ENCODE measurements at places on chromosomes 6 and 20. TPM values are rescaled to one million over a fixed set of nuclear protein-coding genes. Genes with fewer than 3 reads are reported as not detected.

DNA sequence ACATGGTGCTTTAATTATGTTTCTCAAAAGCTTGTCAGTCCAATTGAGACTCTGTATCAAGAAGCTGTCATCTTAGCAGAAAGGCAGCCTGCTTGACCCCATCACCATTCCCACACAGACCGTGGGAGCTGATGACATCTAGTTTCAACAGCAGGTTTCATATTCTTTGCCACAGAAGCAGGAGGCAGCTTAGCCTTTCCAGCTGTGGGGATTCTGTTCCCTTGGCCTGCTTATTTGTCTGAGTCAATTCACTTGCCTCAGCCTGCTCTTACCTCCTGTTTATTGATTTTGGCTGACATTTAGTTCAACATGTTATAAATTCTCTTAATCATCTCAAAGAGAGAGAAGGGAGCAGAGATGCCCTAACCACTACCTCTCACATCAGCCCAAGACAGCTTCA, 527.7 kb downstream of the ADGRB3 start:
- no peak for DNase-seq

RNF217 gene
- 3.6 TPM for total RNA-seq

- no peak for DNase-seq
These were observed 14.5 kb downstream of the NOL4L start for GRCh38 chr20:32570401-32571190.

TRIM31 gene
- total RNA-seq, result not detected

EDN3 gene
- not detected for total RNA-seq

DNA sequence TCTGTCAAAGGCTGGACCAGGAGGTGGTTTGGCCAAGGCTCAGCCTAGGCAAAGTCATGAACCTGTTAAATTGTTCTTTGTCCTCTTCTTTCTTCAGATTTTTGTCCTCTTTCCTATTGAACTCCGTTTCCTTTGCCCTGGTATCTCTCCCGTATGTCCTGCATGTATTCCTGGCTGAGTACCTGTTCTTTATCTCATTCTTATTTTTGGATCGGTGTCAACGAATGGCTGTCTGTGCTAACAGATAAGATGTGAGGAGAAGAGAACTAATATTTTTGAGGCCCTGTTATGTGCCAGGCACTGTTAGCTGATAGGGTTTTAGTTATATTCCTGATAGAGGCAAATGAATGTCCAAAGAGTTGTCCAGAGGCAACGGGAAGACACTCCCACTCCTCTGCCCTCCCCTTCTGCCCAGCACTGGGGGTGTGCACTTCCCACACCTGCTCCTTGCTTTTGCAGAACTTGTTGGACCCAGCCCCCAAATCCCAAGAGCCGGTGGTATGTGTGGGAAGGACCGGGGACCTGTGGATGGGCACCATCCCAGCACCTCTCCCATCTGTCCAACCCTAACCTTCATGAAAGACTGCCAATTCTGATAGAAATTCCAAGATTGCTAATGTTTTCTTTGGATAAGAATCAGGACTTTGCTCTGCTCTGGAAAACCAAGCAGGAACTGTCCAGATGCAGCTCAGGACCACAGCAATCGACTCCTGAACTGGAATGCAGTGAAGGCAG, 20.6 kb downstream of the MMP24OS start:
- DNase-seq, result no peak

DNA sequence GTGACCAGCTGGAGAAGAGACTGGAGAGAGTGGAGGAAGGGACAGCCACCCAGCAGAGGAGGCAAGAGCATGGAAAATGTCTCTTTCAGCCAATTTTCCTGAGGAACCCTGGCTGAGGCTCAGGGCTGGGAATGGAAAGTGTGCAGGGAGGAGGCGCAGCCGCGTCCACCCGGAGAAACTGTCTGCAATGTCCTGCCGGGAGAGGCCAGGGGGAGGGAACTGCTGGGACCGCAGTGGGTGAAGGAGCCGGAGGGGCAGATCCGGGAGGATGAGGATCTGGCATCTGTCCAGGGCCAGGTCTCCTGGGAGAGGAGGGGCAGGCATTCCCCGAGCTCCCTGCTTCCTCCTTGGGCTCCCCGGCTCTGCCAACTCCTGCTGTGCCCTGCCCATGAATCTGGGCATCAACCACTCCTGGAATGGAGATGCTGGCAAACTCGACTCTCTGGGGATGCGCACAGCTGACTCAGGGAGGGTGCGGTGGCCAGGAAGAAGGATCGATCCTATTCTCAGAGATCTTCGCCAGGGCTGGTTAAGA, 17.4 kb upstream of the HM13 start:
- DNase-seq, result no peak

E2F3 gene
- 37.4 TPM for total RNA-seq

GRCh38 chr6:2625581-2625980, 125.1 kb downstream of the MYLK4 start:
- no peak for DNase-seq

GATA5 gene
- not detected for total RNA-seq

DNA sequence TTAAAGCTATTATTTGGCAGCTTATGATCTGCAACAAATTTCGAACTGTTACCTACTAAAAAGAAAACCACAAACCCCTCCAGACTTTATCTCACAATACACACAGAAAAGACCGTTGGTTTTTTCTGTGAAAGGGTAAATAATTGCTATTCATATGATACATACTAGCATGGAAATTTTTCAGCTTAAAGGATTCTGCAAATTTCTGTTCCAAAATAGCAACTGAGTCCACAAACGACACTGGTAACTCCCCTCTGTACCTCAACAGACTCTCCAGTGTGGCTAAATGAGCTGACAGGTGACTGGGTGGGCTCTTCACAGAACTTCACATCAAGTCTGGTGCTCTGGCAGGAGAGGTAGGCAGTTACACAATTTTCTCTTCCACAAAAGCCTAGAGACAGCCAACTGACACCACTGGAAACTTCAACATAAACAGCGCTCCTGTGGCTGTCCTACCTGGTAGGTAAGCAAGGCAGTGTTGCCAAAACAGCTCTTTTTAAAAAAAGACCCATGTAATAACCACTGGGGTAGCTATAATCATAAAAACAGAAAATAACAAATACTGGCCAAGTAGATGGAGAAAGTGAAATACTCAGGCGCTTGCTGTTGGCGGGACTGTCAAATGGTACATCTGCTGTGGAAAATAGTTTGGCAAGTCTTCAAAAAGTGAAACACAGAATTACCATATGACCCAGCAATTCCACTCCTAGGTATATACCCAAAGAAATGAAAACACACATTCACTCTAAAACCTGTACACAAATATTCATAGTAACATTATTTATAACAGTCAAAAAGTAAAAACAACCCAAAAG, 37.8 kb downstream of the ELOVL5 start:
- DNase-seq, result no peak

- no peak for DNase-seq
These were observed 55.0 kb upstream of the EXOC2 start for GRCh38 chr6:747921-748320.

- DNase-seq, result no peak
These were observed 420.5 kb downstream of the MAFB start for GRCh38 chr20:40268321-40269075.

DNA sequence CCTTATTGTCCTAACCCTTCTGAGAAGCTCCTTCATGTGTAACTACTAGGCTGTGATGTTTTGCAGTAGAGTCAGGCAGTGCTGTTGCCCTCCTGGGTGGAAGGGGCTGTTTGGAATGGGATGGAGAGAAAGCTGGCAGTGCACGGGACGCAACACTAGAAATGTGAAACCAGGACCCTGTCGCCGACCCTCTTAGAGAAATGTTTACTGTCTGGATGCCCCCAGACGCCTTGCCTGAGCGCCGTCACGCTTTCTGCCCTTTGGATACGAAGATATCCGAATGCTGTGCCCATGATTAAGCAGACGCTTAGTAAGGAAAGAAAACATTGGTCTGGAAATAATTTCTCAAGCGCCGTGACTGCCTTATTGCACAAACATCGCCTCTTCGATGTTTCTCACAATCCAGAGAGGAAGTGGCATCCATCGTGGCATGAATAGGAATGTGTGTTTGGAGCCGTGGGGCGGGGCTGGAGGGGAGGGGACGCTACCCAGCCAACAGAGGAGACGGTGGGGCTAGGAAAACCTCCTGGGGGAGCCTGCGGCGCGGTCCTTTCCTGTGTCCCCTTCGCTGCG, 661 bp upstream of the PPP1R14C start:
- no peak for DNase-seq

DNA sequence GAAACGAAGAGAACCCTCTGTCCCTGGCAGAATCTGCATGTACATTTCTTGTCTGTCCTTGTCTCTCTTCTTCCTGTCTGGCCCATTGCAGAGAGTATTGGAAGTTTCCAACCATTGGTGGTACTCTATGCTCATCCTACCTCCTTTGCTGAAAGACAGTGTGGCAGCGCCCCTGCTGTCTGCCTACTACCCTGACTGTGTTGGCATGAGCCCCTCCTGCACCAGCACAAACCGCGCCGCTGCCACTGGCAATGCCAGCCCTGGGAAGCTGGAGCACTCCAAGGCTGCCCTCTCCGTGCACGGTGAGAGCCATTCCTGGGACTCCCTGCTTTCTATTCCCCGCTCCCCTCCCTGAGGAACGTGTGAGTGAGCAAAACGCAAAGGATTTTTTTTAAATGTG, 32.5 kb downstream of the KDM1B start:
- DNase-seq, result no peak

DNA sequence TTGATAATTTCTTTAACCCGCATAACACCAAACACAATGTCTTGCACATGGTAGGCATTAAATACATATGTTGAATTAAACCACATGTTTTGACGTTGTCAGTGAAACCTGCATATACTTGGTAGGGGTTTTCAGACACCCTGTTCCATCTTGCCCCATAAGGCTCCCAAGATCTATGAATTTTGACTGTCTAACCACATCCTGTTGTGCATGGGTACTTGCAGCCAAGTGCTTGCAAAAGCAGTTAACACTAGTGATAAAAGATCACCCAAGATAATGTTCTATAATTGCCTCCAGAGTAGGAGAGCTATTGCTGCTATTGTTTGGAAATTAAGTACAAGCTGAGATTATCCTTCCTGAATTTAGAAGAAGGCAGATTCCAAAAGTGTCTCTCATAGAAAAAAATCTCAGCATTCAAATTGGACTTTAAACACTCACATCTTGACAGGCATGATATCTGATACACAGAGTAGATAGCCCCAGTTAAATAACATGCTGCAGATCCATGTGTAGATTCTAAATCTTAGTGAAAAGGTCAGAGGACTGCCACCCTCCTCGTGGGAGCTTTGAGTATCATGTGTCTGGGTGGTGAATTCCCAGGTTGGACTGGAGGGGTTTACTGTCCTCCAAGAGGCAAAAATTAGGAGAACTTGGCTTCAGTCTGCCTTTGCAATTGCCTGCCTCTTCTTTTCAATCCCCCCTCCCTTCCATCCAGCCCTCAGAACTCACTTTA, 25.8 kb upstream of the CCN6 start:
- peak; percentile 74 for DNase-seq

GRCh38 chr6:105136431-105137350, 43.1 kb downstream of the POPDC3 start:
- DNase-seq, result no peak

GRCh38 chr6:47258724-47259347, 50.9 kb downstream of the TNFRSF21 start:
- DNase-seq, result no peak

GRCh38 chr6:68973066-68973465, 338.0 kb downstream of the ADGRB3 start:
- DNase-seq, result no peak

DNA sequence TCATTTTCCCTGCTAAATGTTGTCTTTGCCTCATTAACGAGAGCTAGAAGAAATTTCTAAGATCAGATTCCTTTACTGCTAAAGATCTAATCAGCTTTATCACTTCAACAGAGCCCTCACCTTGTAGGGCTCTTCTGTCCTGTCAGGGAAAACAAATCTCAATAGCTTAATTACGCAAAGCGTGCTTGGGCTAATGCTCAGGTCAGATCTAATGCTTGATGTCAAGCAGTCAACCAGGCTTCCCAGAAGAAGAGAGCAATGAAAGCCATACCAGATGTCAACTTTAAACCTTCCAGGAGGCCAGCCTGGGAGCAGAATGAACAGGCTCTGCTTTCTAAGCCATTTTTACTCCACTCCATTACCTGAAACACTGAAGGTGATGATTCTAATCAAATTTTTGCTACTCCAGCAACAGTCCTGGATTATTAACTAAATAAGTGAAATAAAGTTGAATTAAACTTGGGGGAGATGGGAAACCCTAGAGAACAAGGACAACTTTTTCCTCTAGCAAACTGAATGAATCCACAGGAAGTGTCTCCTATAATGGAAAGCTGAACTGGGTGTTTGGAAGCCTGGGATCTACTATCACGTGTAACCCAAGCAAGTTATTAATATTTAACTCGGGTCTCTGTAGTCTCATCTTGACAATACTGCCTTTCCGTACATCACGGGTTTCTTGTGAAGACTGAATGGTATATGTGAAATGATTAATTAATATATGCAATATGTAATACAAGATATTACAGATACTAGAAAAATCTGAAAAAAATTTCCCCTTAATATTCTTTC, 273.7 kb downstream of the PTPRK start:
- DNase-seq, result no peak

DNA sequence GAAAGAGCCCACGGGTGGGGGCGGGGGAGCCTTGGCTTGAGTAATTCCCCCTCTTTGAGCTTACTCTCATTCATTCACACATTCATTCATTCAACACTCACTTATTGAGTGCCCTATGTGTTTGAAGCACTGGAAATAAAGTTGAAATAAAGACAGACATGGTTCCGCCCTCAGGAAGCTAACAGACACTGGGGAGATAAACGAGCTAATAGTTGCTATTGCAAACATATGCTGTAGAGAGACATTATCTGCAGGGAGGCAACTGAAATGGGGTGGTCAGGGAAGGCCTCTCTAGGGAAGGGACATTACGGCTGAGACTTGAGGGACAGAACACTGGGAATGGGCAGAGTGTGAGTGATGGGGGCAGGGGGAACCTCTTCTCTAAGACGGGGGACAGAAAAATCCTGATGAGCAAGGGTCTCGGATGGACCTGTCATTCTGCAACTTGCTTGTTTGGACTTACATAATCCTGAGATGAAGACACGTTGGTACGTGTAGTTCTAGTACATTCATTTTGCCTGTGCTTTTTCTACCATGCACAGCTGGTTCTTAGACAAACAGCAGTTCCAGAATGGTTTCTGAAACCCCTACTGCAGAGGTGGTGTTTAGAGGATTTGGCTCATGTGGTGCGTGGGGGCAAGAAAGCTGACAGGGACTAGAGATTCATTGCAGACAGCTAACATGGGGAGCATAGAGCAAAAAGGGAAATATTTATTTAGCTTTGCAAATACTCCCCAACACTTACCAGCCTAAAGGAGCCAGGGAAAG, 71.1 kb upstream of the BLCAP start:
- DNase-seq, result peak; percentile 13

TINAG gene
- total RNA-seq, result not detected

DNA sequence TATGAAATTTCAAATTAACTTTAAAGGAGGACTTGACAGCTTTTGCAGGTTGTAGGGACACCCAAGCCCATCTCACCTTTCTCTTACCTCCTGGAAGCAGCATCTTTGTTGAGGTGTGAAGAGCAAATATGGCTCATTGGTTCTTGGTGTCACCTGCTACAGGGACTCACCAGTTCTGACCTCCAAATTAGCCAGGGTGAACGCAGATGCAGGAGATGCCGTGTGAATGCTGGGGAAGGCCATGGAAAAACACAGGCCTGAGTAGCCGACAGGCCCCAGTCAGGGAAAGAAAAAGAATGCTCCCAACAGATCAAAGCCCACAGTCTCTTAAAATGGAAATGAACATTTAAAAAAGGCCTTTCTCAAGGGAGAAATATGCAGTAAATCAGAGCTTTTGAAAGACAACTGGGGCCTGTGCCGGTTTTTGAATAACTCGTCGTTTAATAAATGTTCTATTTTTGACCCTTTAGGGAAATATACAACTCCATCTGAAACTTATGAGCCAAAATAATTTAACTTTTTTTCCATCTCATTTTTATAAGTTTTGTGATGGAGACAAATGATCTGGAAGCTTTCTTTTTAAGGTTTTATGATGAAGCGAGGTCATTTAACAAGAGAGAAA, 167.5 kb downstream of the CD83 start:
- DNase-seq, result no peak

Data from natural killer cell treated with Interleukin-12 subunit alpha and Interleukin-12 subunit beta and Interleukin-15 and Interleukin-18, amount 100 ng/mL, for 72 hours (primary cell).